ENCODE measurements at places on chromosomes 5 and 9. TPM values are rescaled to one million over a fixed set of nuclear protein-coding genes. Genes with fewer than 3 reads are reported as not detected.

Gene DAPK1
- total RNA-seq, result 10.3 TPM

Gene SYNPO
- total RNA-seq, result 3.3 TPM

Gene IFNK
- total RNA-seq, result not detected

Gene MYORG
- 1.2 TPM for total RNA-seq

Gene NFIB
- total RNA-seq, result 40.7 TPM
